ENCODE measurements at places on chromosomes 3 and 15.
A peak's percentile ranks its signal among the peaks of the same experiment; 100 is the strongest.

- DNase-seq = no peak
Observed at GRCh38 chr3:69567023-69567709, 172.1 kb upstream of the MITF start.

DNA sequence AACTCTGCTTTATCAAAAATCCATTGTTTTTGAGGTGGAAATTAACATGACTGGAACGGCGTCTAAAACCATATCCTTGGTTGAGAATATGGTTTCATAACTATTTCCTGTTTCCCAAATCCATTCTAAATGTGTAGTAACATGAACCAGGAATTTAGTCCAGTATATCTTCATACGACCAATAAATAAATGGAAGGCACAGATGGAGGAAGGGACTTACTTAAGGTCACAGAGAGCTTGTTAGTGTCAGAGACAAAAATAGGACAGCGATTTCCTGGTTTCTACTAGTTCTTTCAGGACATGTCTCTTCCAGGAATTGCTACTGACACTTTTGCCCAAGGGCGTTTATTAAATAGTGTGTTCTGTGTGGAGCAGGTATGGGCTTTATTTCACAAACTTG is 41.2 kb downstream of the HES1 start:
- no peak for DNase-seq

- no peak for DNase-seq
Observed at GRCh38 chr15:25741256-25741580, 121.9 kb downstream of the ATP10A start.

DNA sequence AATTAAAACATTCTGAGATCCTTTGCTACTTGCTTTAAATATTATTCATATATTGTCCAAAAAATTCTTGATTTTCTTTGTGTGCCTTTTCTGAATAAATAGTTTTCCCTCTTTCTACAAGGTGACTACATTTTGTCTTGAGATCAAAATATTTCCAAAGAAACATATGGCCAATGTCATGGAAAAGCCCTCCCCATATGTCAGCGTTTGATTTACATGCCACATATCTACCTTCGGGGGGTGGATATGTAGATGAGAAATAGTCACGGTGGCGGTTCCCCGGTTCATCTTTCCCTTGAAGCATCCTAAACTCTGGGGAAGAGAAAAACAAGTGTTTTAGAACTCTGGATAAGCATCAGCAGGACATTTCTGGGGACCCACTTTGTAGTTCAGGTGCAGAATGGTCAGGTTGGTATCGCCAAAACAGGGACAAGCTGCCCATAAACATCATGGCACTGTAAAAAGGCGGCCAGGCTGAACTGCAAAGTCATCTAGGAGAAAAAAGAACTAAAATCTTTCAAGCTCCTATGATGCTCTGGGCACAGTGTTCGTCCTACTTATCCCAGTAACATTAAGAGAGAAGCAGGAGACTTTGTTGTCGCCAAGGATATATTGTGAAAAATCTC is 91.5 kb downstream of the MEX3B start:
- DNase-seq = no peak

DNA sequence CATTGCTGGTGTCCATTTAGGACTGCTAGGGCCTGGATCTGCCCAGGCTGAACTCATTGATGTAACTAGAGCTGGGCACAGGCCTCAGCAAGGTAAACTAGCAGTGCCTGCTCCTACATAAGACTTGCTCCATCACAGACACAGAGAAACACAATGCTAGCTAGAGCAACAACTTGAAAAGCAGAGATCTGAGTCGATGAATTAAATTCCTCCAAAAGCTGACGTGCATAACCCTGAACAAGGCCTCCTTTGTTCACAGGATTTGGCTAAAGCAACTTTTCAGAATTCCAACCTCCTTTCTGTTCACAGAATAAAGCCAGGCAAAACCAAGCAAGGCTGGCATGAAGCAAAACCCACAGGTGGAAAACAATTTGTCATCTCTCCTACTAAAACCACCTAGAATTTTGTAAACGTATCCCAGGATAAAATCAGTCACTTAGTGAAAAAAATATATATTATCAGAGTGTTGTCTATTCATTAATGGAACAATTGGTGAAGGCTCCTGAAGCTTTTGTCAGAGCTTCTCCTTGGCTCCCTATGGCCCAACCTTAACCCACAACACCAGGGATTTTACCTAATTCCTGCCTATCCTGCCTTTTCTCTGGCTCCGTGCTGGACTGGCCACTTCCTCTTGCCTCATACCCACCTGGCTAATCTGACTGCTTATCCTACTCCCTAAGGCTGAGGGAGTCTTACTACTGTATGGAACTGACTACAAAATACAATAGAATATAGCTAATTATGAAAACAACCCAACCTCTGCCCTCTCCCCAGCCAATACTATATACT is 39.9 kb downstream of the PLCH1 start:
- peak; percentile 36 for DNase-seq

GRCh38 chr3:45986303-45986982 is 9.2 kb downstream of the FYCO1 start:
- DNase-seq = no peak

DNA sequence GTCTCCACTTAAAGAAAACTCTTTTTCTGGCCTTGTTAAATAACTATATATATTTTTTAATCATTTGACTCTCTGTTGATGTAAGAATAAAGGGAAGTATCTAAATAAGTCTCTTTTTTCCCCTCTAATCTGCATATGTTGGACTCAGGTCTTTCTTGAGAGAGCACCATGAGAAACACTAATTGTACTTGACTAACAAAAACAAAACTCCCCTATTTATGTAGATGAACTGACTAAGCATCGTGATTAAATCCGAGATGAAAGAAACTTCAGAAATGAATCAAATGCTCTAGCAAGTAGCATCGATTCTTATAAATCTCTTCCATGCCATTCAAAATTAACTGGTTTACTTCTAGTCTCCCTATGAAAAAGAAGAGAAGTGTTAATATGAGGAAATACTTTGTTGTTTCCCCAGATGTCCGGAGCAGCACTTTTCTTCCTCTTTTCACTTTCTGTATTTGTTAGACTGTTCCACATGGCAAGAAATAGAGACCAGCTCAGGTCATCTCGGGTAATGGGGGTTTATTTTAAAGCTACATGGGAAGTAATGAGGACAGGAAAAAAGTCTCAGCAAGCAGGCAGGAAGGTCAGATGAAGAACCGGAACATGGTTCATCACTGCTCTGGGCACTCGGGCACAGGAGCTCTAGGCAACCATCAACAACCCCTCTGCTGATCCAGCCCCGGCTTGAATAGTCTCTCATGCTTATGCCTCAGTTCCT is 288.3 kb downstream of the CNTN6 start:
- DNase-seq = peak; percentile 1

GRCh38 chr3:51637144-51637940 is 33.7 kb upstream of the TEX264 start:
- DNase-seq = no peak

- DNase-seq = no peak
Observed at GRCh38 chr15:53681056-53681455, 78.4 kb downstream of the WDR72 start.

- DNase-seq = no peak
Observed at GRCh38 chr3:11014752-11015151, 22.2 kb downstream of the SLC6A1 start.

GRCh38 chr15:93983526-93983925 is 247.8 kb upstream of the MCTP2 start:
- DNase-seq = no peak

GRCh38 chr3:81871358-81872155 is 110.1 kb upstream of the GBE1 start:
- DNase-seq = no peak

DNA sequence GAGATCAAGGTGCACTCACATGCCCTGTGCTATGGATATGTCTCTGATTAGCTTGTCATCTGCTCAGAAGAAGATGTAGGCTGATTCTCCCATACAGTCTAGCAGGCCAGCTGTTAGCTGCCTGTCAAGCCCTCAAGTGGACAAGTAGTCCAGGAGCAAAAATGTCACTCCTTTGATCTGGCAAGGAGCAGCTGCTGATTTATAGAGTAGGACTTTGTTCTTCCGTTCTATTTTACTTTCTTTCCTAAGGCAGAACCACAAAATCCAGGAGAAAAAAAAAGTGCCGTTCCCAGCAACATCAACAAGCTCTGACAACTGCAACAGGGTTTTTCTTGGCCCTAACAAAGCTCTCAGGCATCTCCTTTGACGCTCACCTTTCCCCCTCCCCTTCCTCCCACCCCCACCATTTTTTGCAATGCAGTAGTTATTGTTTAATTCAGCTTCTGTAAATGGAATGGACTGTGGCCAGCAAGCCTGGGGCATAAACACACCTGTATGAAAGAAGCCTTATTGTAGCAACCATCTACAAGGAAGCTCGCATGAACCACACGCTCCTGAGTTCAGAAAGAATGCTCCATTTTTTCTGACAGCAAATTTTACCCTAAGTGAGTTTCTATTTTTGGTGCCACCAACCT is 196.3 kb downstream of the MEIS2 start:
- DNase-seq = no peak
